ENCODE measurements at places on chromosomes 3 and 15.
A peak's percentile ranks its signal among the peaks of the same experiment; 100 is the strongest.

- H3K27ac ChIP-seq = no peak overlapping the region
- H3K36me3 ChIP-seq = no peaks in the 10 kb centered on the region
- no peaks in the 10 kb centered on the region for H3K4me1 ChIP-seq
- H3K27me3 ChIP-seq = no peaks in the 10 kb centered on the region
Measured at GRCh38 chr3:133238015-133238414, 161.8 kb upstream of the BFSP2 start.

DNA sequence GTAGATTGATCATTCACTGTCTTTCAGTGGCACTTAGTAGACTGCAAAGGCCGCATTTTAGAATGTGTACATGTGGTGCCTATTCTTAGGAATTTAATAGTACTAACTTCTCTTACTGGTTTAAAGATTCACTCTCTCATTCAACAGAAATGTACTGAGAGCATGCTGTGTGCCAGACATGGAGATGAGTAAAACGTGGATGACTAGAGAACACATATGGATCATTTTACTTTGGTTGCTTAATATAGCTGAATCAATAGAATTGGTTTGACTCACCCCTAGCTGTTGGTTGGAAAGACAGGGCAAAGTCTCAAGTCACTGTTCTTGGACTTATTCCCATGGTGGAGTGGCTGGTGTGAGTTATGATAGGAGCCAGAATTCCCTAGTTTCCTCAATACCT lies 109.1 kb upstream of the TNFAIP8L3 start:
- H3K36me3 ChIP-seq = no peaks in the 10 kb centered on the region
- H3K27me3 ChIP-seq = no peaks in the 10 kb centered on the region
- H3K4me1 ChIP-seq = no peaks in the 10 kb centered on the region
- no peak overlapping the region for H3K27ac ChIP-seq

DNA sequence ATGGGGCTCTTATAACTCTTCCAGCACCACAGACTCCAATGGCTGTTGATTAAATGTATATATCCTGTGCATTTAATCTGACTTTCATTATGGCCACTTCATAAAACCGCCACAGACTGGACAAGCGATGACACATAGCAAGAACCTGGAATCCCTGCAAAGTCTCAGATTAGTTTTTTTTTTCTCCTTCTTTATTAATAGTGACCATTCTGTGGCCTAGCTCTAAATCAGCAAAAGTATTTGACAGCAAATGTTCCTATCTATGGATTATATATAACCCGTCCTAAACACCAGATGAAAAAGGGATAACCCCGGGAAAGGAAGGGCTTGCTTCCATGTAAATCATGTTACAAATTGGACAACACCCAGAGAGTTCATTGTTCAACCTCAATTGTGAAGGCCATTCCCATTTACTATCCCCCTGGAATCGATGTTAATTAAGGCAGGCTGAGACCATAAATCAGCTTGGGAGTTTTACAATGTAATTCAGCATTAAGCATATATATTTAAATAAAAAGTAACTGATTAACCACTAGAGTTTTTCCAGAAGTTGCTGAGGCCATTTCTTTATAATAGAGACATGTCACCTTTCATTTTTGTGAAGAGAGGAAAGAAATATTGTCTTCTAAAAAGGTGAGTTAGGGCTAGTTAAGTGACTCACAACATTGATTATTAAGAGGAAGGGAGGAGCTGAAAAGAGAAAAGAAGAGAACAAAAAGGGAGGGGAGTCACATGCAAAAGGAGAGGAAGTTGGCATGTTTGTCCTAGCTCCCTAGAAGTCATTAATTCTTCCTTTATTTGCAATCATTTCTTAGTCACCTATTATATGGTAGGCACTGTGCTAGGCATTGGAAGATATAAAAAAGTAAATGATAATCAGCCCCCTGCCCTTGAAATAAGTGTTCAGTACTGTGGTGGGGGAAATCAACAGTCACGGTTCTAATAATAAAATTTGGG lies 26.2 kb downstream of the ALDH1A2 start:
- no peaks in the 10 kb centered on the region for H3K36me3 ChIP-seq
- no peak for DNase-seq
- no peak overlapping the region for H3K27ac ChIP-seq

DNA sequence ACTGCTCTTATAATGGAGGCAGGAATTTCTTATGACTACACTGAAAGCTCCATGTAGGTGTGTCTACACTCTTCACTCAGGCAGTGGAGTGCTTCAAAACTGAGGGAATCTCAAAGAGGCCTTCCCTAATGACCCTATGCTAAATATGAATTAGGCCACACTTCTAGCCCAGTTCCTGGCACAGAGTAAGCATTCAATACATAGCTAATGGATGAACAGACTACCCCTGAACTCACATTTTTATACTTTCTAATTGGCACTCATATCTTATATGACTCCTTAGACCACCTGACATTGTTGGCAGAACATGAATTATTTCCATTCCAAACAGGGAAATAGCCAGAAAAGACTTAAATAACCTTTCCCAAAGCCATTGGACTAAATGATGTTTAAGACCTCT lies 3.4 kb downstream of the RARRES1 start:
- no peak overlapping the region for H3K27ac ChIP-seq
- H3K27me3 ChIP-seq = no peaks in the 10 kb centered on the region
- peaks cover 22% of the 10 kb centered on the region for H3K4me1 ChIP-seq

- no peaks in the 10 kb centered on the region for H3K27me3 ChIP-seq
- DNase-seq = no peak
- H3K4me3 ChIP-seq = no peak overlapping the region
- H3K36me3 ChIP-seq = no peaks in the 10 kb centered on the region
Measured at GRCh38 chr3:67381667-67382272, 272.6 kb downstream of the SUCLG2 start.

- no peaks in the 10 kb centered on the region for H3K27me3 ChIP-seq
- H3K4me3 ChIP-seq = no peak overlapping the region
- no peaks in the 10 kb centered on the region for H3K4me1 ChIP-seq
- no peaks in the 10 kb centered on the region for H3K36me3 ChIP-seq
Measured at GRCh38 chr15:70033109-70033508, 64.6 kb downstream of the TLE3 start.

DNA sequence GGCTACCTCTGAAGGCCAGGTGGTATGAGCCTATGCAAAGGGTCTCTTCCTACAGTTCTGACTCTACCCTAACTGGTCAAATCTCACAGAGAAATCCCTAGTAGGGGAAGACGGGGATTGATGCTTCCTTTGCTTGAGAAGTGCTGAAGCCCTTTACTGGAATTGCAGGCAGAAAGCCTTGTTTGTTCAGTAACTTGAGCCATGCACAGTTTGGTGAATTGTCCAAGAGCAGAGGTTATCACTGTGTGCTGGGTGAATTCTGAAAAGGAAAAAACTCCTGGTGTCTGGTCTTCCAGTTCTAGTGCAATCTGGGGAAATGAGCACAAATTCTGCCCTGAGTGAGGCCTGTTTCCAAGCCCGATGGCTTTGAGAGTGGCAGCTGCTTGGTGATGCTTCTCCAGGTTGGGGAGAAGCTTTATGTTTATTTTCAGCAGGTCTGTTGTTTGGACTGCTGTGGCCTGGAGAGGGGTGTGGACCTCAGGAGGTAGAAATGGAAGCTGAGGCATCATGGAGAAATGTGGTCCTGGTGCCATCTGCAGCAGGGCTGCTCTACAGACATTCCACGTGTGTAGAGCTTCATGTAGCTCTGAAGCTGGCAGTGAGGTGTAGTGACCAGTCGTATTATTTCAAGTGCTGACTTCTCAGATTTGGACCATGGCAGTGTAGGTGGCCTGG lies 60.9 kb downstream of the ARNT2 start:
- no peaks in the 10 kb centered on the region for H3K36me3 ChIP-seq
- no peak overlapping the region for H3K27ac ChIP-seq
- no peaks in the 10 kb centered on the region for H3K4me1 ChIP-seq
- no peaks in the 10 kb centered on the region for H3K27me3 ChIP-seq

GRCh38 chr3:117669774-117670173 lies 960.2 kb downstream of the TUSC7 start:
- no peaks in the 10 kb centered on the region for H3K4me1 ChIP-seq
- no peaks in the 10 kb centered on the region for H3K27me3 ChIP-seq
- no peak for DNase-seq
- no peak overlapping the region for H3K4me3 ChIP-seq
- no peak overlapping the region for H3K27ac ChIP-seq

DNA sequence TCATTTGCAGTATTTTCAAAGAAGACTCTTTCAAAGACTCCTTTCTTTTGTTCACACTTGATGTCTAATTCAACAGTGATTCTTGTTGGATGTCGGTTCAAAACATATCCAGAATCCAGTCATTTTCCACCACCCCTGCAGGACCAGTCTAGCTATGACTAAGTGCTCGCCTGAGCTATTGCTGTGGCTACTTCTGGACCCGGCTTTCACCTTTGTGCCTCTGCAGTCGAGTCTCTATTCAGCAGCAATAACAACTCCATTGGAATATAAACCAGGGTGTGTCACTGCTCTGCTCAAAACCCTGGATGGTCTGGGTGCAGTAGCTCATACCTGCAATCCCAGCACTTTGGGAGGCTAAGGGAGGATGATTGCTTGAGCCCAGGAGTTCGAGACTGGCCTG lies 55.0 kb downstream of the PRICKLE2 start:
- DNase-seq = no peak
- peaks cover 21% of the 10 kb centered on the region for H3K4me1 ChIP-seq
- no peaks in the 10 kb centered on the region for H3K36me3 ChIP-seq

GRCh38 chr3:155553780-155554179 lies 191.1 kb downstream of the PLCH1 start:
- no peak overlapping the region for H3K27ac ChIP-seq
- DNase-seq = no peak
- no peak overlapping the region for H3K4me3 ChIP-seq
- no peaks in the 10 kb centered on the region for H3K4me1 ChIP-seq
- no peaks in the 10 kb centered on the region for H3K36me3 ChIP-seq

DNA sequence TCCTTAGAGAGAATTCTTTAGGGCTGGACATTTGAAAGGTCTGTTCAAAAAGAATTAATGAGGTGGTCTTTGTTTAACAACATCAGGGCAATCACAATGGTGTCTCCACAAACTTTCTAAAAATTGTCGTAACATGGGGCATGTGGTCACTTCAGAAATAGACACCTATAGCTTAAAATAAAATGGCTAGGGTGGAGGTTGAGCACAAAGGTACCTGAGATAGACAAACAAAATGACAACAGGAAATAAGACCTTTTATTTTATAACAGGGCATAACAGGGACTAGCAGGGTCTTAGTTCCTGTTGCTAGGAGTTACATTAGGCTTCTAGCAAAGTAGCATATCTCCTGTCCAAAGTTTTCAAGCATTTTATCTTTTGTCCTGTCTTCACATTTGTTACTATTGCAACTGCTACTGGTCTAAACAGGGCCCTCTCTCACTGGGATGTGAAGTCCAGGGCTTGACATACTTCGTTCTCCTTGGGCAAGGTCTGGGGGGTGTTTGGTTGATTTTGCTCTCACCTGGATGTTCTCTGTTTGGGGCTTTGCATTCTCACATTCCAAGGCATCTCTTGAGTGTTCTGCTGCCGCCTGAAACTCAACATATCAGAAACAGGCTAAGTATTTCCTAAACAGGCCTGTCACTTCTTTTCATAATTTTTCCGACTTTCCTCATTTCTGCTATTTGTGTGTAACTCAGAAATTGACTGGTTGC lies 3.0 kb downstream of the GCSAM start:
- H3K36me3 ChIP-seq = peaks cover 3% of the 10 kb centered on the region
- no peaks in the 10 kb centered on the region for H3K4me1 ChIP-seq
- no peak overlapping the region for H3K4me3 ChIP-seq
- DNase-seq = no peak
- H3K27ac ChIP-seq = no peak overlapping the region
- no peaks in the 10 kb centered on the region for H3K27me3 ChIP-seq

- H3K27ac ChIP-seq = no peak overlapping the region
- peak; percentile 18 for DNase-seq
- no peaks in the 10 kb centered on the region for H3K36me3 ChIP-seq
- no peak overlapping the region for H3K4me3 ChIP-seq
Measured at GRCh38 chr15:55007561-55007960, 189.2 kb downstream of the RSL24D1 start.

GRCh38 chr3:105822171-105823123 lies 46.4 kb downstream of the CBLB start:
- no peaks in the 10 kb centered on the region for H3K27me3 ChIP-seq
- no peak for DNase-seq
- no peaks in the 10 kb centered on the region for H3K36me3 ChIP-seq
- H3K4me1 ChIP-seq = peaks cover 4% of the 10 kb centered on the region

GRCh38 chr3:13411186-13411860 lies 8.8 kb downstream of the NUP210 start:
- no peak overlapping the region for H3K4me3 ChIP-seq
- DNase-seq = no peak
- H3K27ac ChIP-seq = no peak overlapping the region
- no peaks in the 10 kb centered on the region for H3K27me3 ChIP-seq
- H3K4me1 ChIP-seq = no peaks in the 10 kb centered on the region

- H3K27ac ChIP-seq = peak overlapping the region; percentile 44
- H3K4me3 ChIP-seq = peak overlapping the region; percentile 59
- no peaks in the 10 kb centered on the region for H3K36me3 ChIP-seq
- H3K27me3 ChIP-seq = no peaks in the 10 kb centered on the region
Measured at GRCh38 chr15:95326431-95327182, 1003.9 kb upstream of the NR2F2 start.

DNA sequence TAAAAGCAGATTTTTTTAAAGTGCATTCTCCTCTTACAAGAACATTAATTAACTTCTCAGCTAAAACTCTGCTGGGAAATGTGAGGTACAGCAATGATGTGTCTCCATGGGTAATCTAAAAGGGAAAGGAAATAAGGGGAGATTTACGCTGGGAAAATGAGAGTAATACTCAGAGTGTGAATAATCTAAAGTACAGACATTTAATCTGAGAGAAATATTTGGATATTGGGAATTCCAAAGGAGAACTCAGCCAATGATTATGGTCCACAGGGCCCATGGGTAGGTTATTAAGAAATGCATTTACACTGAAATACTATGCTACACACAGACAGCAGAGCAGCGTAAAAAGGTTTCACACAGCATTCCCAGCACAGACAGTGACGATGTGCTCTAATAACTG lies 229.9 kb downstream of the MAGI1 start:
- no peak overlapping the region for H3K27ac ChIP-seq
- no peak overlapping the region for H3K4me3 ChIP-seq
- no peaks in the 10 kb centered on the region for H3K36me3 ChIP-seq
- no peak for DNase-seq

DNA sequence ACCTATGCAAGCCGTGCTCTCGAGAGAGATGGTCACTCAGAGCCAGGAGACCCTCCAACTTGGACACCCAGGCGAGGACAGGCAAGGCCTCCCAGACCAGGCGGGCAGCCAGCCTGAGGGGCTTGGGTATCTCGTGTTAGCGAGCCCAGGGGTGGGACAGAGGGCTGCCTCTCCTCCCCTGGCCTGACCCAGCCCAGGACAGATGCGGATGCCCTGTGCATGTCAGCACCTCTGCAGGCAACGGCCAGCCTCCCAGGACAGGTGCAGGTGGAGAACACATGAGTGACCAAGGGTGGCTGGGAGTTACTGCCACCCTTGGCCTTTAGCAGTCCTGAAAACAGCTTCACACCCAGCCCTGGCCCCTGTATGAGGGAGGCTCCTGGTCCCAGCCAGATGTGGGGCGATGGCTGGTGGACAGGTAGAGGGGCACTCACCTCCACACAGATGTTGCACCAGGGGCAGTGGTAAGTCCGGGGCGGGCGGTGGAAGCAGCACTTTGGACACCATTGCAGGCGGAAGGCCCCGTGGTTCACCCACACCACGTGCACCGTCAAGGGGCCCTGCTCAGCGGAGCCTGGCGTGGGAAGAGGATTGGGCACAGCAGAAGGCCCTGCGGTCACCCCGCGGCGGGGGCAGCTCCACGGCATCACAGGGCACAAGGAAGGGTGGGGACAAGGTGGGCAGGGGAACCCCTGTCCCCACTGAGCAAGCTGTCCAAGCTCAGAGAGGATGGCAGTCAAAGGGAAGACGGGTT lies 2.1 kb downstream of the ZDHHC19 start:
- no peak overlapping the region for H3K4me3 ChIP-seq
- no peaks in the 10 kb centered on the region for H3K27me3 ChIP-seq
- H3K36me3 ChIP-seq = no peaks in the 10 kb centered on the region
- H3K27ac ChIP-seq = no peak overlapping the region
- no peak for DNase-seq

All from ascending aorta (tissue), 2 donors.